Stimulated activated CD4-positive, alpha-beta T cell treated with anti-CD3 and anti-CD28 coated beads, TNF-alpha, amount 100 ng/mL, for 48 hours (primary cell): ENCODE measurements at places on chromosomes 1 and 21.

DNA sequence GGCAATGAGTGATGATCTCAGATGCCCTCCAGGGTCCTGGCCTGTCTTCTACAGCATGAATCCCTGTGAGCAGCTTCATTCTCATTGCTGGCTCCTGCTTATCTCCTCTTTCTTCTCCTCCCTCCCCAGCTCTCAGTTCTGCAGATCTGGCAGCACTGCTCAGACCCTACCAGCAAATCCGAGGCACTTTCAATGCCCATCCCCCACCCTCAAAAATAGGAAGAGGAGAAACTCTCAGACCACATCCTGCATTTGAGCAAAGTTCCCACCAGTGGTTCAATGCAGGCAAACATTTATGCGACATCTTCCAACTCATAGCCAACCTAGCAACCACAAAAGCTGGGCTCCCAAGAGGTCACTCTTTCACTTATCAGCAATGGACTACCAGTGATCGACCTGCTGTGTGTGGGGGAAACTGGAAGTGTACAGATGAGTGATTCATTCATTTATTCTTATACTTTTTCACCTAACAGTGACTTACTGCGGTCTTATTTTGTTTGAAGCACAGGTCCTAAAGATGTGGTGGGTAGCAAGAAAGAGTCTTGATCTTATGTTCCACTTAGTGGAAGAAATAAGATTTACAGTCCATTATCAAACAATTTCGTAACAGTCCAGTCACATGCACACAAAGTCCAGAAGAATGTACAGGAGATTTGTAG, 5.8 kb upstream of the CHI3L2 start:
- DNase-seq: no peak

DNA sequence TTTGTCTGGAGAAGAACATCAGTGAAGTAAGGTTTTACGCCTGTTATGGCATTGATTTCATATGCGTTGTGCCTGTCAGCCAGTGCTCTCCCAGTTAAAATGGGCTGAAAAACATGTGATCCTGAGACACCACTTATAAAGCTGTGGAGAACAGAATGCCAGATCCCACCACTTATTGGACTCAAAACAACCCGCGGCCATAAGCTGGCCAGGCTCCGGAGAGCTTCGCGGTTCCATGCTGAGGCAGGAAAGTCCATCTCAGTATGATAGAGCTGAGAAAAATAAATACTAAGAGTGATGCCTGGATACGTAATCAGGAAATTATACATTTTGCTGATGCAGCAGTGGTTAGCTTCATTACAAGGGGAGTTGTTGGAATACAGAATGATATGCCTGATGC, 5.1 kb downstream of the APOBEC4 start:
- no peak for DNase-seq

DNA sequence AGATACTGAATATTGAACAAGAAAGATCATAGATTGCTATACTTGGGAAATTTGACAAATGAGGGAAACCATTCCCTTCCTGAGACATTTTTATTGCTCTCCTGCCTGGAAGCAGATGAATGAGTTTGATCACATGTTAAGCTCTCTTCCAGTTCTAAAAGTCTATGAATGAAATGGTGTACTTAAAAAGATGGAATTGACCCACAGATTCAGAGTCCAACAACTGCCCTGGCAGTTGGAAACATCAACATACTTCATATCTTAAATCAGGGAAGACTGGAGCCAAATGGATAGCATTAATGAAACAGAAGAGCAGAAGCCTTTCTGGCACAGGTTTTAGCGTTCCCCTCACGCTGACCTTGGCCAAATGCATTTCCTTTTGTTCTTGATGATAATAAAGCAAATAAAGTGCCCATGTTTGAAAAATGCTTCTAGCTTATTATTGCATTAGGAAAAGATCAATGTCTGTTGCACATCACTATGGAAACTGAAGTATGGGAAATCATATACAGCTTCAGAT, 142.6 kb downstream of the ESRRG start:
- DNase-seq: no peak

- DNase-seq: no peak
Observed at GRCh38 chr1:33996281-33996680, 132.4 kb downstream of the HMGB4 start.

GRCh38 chr1:31703431-31704270, at the start of gene COL16A1:
TSS of gene COL16A1 (minus strand) at chr1:31704017. CDS start at chr1:31702193, 1,824 bp downstream.
- no peak for DNase-seq

DNA sequence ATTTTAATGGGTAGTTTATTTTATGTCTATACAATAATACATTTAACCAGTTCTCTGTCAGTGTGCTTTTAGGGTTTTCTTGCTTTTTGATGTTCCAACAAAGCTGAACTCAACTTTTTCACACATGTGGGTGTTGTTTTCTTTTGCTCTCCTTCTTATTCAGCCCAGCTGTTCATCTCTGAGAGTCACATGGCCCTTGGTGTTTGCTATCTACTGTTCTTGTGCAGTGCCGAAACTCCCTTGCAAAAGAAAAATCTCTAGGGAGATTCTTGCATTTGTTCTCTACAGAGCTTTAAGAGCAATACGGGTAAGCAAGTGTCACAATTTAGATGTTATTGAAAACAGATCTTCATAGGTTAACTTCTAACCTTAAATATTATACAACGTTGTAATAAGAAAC, 281.1 kb upstream of the CXADR start:
- DNase-seq: no peak

GRCh38 chr1:27400963-27401341, 8.5 kb downstream of the GPR3 start:
- DNase-seq: no peak

DNA sequence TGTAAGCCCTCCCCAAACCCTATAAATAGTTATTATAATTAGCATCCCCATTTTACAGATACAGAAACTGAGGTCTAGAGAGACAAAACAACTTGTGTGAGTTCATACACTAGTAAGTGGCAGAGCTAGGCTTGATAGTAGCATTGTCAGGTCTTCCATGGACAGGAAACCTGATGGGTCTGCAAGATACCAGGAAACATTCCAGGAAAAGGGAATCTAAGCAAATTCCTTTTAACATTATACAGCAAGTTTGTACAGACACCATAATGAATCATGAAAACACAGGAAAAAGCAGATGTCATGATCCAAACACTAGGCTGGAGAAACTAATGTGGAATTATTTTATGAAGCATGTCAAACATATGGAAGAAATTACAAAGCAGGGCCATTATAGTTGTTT, 89.1 kb upstream of the KCNK2 start:
- no peak for DNase-seq

- no peak for DNase-seq
Observed at GRCh38 chr1:55679971-55680370, 464.8 kb upstream of the USP24 start.

DNA sequence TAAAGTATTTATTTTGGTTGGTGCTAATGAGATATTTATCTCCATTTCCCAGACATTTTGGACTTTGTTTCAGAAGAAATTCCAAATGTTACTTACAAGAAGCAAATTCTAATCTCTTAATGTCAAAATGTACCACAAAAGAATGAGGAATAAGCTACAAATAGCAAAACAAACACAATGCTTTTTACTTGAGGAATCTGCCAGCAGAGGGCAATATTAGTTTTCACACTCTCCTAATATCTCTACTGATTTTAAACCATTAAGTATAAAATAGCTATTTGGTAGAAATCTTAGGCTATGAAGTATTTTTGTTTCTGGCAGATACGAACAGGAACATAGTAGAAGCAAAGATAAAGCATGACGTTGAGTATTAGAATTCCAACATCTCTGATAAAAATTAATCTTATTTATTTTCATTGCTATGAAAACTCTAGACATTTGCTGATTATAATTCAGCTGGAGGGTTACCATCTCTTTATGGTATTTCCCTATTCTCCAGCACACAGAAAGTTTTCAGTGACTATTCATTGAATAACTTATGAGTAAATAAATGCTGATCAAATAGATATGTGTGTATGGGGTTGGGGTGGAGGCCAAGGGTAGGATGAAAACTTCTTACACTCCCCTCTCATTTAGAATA, 13.4 kb upstream of the HMCN1 start:
- DNase-seq: no peak

- no peak for DNase-seq
Observed at GRCh38 chr21:28256837-28257236, 735.8 kb downstream of the LTN1 start.
